ENCODE measurements at places on chromosomes 11 and 22.

DNA sequence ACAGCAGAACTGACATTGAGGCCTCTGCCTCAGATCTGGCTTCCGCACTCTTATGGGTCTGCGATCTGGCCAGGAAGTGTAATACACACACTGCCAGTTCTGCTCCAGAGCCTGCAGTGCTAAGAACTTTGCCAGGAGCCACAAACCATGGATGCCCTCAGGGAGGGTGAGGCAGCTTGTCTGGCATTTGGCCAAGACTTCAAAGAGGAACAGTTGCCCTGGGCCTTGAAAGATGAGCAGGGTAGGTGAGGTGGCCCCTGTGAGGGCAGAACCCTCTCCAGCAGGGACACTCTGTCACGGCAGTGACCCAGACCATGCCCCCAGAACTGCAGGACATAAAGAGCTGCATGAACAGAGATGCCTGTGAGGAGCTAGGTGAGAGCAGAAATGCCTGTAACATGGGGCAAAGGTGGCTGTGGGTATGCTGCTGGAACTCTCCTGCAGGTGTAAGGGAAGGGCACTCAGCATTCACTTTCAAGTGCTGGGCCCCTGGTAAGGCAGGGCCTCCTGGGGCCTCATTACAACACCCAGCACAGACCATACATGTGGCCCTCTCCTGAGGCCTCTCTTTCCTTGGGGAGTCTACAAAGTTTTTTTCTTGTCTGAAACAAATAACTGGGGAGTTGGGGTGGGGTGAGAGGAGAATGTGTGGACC is 47.3 kb downstream of the NEU3 start:
- DNase-seq, result no peak

DNA sequence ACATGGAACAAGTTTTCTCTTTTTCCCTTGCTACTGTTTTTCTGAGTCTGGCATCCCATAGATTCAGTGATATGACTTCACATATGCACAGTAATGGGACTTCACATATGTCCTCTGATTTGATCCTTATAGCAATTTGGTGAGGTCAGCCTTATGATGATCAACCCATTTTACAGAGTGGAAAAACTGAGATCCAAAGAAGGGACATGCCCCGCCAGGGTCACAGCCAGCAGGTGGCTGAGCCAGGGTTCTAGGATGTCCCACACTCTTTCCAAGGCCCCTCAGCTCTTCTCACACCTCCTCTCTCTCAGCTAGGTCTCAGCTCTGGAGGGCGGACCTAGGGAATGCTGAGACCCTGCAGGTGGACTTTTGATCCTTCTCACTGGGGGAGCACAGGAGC is 44.3 kb upstream of the CD82 start:
- DNase-seq, result no peak

DNA sequence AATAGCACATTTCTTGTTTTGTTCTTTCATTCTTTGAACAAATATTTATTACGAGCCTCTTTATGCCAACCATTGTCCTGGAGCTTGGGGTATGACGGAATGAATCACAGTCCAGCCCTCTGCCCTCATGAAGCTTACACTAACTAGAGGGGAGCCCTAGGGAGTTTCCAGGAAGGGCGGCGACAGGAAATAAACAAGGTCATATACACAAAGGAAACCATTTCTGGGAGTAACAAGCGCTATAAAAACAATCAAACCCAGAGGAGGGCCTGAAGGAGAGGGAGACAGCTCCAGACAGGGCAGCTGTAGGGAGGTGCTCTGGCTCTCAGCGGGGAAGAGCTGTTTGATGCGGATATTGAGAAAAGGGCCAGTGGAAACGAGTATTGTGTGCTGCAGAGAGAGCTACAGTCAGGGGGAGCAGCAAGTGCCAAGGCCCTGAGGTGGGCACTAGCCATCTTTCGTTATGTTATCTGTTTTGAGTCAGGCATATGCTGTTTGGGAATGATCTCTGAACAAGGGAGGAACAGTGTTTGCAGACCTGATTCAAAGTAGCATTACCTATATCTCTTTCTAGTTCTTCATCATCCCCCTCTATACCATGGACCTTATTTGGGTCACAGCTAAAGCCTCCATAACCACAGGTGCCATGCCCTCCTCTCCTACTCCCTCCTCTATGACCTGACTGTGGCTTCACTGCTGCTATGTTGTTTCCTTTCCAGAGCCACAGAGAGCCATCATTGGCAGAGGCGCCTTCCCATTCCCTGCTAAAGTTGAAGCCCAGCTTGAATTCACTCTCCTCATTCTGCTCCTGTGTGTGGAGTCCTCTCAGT is 15.3 kb upstream of the ZBTB16 start:
- no peak for DNase-seq

- DNase-seq, result no peak
Observed at GRCh38 chr11:60165538-60165937, 17.3 kb downstream of the MS4A6A start.

DNA sequence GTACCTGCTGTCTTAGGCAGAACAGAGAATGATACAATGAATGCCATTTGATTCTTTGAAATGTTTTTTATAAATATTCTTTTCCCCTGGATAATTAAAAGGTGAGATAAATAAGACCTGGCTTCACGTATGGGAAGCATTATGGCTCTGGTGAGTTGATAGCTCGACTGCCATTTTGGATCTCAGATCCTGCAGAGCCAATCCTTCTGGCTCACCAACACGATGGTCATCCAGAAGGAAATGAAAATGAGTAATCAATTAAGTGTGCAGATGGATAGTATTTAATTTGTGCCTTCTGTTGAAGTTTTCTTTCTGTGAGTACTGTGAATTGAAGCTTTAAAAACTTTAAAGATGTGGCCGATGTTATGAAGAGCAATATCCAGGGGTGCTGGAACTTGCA is 2.7 kb downstream of the TNRC6B start:
- DNase-seq, result no peak

- DNase-seq, result no peak
Observed at GRCh38 chr22:39818094-39818493, 75.5 kb downstream of the ENTHD1 start.

DNA sequence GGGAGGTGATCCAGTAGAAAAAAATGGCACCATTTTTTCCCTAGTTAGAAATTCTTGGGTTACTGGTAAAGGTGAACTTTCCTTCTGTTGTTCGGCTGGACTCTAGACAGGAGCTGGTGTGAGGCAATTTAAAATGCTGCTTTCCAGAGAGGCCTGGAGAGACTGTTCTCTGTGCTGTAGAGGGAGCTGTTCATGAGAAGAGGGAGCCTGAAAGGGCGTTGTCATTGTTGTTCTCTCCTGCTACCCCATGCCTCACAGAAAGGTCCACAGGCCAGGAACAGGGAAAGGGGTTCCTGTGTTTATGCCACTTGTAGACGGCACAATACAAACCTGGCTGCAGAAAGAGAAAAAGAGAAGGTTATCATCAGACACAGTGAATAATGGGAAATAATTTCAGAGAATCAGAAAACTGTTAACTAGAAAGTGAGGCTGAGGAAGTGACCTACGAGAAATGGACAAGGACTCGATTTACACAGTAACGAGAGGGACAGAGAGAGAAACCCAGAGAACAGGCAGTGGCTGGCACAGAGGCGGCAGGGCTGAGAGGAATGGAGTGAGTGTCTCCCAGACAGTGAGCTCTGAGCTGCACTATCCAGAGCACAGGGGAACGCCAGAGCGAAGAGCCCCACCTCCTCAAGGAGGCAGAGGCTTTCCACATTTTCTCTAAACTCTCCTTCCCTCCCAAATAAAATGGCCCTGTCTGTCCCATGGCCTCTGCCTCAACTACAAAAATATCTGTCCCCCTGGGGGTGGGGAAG is 109.2 kb downstream of the RRM1 start:
- no peak for DNase-seq

DNA sequence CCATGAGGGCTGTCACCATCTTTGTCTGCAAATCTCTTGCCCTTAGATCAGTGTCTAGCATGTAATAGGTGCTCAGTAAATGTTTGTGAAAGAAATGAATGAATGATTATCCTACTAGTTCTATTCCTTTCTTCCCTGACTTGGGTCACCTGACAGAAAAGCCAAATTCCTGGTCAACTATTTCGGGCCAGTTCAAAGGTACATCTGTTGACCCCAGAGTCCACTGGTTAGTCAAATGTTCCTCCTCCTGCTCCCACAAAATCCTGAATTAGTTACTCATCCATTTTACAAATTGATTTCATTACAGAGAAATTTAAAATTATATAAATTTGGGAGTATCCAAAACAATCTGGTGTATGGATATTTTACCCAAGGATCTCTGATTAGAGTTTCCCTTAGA is 124.7 kb upstream of the NAV2 start:
- DNase-seq, result no peak

DNA sequence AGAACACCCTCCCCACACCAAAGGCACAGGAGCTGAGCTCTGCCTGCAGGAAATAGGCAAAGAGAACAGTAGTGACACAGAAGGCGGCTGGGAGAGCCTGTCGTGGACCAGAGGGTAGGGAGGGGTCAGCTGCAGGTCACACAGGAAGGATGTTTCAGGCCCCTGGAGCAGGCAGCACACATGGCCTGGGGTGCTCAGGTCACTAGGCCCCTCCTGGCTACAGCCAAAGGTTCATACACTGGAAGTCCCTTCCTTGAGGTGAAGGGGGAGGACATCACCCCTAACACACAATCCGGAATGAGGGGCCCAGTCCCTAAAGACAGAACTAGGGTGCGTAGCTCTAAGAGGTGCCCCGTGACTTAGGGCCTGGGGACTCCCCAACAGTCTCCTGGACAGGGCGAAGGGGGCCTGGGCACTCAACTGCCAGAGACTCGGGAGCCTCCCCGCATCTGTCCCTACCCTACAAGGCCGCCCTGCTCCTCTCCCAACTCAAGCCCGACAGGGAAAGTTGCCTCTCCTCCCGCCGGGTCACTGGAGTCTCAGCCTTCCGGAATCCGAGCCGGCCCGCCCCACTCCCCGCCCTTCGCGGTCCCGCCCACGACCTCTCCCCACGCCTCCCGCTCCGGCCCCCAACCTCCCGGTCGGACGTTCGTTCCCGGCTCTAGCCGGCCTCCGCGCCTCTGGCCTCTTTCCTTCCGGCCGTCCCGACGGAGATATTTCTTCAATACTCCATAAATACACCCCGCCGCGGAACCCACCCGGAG is at the start of gene CYB5R2:
Gene CYB5R2 (minus strand): TSS at position 541 of the 764 bp plus-strand sequence. CDS start 675 bp downstream, outside the sequence.
- no peak for DNase-seq
